ENCODE measurements at places on chromosomes 3 and 15.

GRCh38 chr3:195580744-195581443 is 2.8 kb downstream of the APOD start:
- DNase-seq = no peak

DNA sequence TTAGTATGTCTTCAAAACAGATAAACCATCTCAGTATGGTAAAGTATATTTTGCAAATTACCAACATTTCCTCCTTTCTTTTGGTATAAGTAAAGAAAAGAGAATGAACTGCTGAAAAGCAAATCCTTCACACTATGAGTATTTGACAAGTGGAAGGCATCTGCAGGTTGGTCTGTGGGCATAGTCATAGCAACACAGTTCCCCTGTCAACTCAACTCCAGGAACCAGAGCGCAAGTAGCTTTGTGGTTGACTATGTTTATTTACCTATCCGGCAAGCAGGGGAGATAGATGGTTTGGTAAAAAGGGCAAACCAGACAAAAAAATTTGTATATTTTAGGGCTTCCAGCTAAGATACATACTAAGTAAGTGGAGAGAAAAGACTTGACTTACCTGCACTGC is 88.3 kb upstream of the PPIB start:
- DNase-seq = no peak

GRCh38 chr15:40279437-40280141 is 3.3 kb downstream of the ANKRD63 start:
- no peak for DNase-seq

DNA sequence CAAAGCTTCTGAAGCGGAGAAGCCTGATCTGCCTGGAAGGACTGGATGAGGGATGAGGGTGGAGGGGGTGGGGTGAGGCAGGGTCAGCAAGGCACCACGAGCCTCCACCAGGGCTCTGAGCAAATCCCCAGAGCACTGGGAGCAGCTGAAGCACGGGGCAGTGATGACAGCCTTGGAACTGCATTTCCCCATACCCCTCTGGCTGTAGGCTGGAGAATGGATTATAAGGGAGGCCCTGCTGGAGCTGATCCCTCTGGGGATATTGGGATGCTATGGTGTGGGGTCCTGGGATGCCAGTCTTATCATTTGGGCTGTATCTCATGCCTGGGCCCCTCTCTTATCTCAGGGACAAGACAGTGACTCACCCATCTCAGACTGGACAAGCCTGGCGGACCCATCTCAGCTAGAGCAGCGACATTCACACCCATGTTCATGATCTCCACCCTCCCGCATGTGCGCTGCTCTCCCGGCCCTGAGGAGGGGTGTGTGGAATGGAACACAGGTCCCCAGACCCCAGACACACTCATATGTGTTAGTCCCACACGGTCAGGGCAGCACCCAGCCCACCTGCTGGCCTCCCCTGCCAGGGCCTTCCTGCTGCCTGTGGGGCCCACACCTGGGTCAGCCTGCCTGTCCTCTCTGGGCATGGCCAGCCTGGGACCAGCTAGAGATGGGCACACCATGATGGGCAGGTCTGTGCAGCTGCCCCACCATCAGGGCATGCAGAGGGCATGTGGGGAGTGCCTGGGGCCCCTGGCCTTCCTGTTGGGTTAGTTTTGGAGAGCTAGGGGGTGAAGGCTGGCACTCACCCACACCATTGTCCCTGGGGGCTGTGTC is 97.1 kb downstream of the FBLN2 start:
- DNase-seq = no peak

DNA sequence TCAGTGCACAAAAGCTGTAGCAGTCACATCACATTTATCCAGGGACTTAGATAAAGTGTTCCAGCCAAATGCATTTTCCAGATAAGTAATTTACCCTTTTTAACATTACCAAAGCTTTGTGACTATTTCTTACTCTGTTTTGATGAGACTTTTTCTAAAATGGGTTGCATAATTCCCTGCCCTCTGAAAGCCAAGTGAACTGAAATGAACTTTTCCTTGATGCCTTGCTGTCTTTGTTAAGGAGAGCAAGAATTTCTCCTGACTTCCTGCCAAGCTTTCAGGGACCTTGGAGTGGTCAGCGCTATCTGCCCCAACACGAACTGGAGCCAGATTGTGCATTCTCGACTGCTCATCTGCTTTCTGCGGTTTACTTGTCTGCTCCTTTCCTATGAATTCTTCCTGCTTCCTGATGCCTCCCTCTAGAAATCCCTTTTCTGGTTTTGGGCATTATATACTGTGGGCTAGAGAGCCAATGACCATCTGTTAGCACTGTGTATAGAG is 34.8 kb downstream of the EIF4E3 start:
- no peak for DNase-seq
